ENCODE measurements at places on chromosomes 5 and 9.

GRCh38 chr9:137147793-137148160 is 8.8 kb downstream of the GRIN1 start:
- no peak for DNase-seq

- DNase-seq: no peak
These were observed 59.7 kb downstream of the ZNF618 start for GRCh38 chr9:113935677-113936380.

DNA sequence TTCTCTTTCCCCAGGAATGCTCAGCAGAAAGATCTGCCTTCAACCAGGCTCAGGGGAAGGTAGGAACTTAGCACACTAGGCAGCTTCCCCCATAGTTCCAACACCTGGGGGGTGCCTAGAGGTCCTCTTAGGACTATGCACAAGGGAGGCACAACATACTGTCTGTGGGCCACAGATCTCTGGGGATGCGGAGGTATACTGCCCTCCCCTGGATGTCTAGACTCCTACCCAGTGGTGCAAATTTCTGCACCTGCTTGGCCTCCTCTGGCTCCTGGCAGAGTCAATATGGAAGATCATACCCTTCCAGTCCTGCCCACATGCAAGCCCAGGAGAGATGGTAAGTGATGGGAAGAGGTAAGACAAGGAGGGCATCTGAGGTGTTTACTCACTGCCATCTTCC is 247.5 kb upstream of the DAPK1 start:
- DNase-seq: no peak

DNA sequence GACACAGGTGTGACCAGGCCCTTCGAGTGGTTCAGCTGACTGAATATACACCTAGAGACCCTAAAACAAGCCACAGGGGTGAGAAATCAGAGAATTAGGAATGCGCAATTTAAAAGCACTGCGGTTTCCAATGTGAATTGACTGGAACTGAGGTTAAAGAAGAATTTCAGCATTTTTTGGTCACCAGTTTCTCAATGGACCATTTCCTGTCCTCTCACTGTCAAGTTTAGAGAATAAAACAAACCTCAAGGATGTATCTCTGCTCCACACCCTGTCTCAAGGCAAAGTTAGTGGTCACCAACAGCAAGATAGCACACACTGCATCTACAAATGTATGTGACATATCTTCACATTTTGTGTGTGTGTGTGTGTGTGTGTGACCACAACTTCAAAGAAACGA is 143.8 kb upstream of the MAP3K1 start:
- no peak for DNase-seq

- DNase-seq: no peak
These were observed 19.3 kb downstream of the KYAT1 start for GRCh38 chr9:128862401-128862851.

GRCh38 chr9:101702257-101702656 is 36.2 kb downstream of the GRIN3A start:
- no peak for DNase-seq

DNA sequence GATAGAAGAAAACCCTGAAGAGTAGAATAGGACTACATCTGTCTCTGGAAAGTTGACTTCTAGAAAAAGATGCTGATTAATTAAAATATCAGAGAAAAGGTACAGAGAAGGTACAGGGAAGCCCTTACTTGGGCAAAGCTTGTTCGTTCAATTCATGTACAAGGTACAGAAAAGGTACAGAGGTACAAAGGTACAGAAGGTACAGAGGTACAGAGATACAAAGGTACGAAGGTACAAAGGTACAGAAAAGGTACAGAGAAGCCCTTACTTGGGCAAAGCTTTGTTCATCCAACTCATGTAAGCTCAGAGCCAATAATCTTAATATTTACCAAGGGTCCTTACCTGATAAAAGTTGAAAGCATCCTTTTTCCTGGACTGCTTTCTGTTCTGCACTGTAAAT is 182.3 kb downstream of the PCSK1 start:
- no peak for DNase-seq

Data from stimulated activated CD4-positive, alpha-beta T cell treated with anti-CD3 and anti-CD28 coated beads, TNF-alpha, amount 100 ng/mL, for 24 hours (primary cell).